Muscle of arm (tissue), 14 donors: ENCODE measurements at places on chromosomes 3 and 15.

DNA sequence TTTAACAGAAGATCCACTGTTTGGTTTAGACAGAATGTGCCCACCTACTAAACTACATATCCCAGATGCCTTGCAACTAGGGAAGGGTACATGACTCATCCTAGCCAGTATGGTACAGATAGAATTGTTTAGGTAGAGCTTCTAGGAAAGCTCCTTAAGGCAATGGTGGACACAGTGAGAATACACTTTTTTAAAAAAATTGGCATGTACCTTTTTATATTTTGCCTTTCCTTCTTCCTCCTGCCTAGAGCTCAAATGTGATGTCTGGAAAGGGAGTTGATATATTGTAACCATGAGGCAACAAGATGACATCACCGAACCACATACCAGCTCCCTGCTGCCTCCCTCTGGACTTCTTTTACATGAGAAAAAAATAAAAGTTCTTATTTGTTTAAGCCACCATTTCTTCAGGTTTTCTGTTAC, 14.4 kb upstream of the C3orf80 start:
- no peak for DNase-seq

GRCh38 chr3:3031326-3031725, 78.8 kb downstream of the IL5RA start:
- no peak for DNase-seq

DNA sequence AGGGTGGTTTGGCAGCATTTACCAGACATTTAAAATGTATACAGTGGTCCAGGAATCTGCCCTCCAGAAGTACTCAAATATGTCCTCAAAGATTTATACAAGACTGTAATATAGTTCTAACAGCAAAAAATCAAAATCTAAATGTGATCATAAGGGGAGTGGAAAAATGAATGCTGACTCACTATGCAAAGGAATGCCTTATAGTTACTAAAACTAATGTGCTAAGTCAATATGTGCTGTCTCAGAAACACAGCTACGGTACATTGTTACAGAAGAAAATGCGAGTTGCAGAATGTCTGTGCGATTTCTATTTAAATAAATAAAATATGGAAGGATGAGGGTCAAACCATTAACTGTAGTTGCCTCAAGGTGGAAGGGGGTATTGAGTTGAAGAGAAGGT, 230.1 kb upstream of the UBE2E1 start:
- no peak for DNase-seq

- no peak for DNase-seq
Measured at GRCh38 chr3:105214590-105214989, 152.1 kb upstream of the ALCAM start.

DNA sequence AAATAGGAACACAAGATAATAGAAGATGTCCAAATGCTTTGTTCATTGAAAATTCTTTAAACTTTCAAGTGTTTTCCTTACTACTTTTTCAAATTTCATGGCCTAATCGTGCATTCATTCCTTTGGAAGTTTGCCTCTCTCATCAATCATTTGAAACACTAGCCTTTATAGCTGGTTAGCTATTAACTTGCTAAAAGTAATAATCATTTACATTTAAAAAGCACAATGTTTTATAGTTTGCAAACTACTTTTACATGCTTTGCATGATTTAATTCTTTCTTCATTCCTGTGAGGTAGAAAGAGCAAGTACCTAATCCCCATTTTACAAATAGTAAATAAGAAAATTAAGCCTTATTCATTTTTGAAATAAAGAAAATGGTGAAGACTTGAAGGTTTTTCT, 137.4 kb upstream of the SLC7A14 start:
- DNase-seq: no peak

GRCh38 chr3:19744047-19744446, 190.0 kb downstream of the EFHB start:
- DNase-seq: no peak

DNA sequence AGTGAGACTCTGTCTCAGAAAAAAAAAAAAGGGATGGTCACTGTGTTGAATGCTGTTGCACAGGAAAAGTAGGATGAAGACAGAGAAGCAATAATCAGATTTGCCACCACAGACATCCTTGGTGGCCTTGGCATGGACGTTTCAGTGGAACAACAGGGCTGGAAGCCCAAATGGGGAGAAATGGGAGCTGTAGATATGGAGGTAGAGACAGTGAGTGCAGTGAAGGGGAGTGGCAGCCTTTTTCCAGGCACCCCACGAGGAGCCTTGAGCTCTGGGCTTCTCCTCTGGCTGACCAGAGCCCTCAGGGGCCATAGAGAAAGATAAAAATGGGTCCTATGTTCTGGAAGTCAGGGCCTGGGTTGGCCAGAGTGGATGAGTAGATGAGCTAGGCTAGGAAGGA, 12.3 kb upstream of the DOCK3 start:
- no peak for DNase-seq

DNA sequence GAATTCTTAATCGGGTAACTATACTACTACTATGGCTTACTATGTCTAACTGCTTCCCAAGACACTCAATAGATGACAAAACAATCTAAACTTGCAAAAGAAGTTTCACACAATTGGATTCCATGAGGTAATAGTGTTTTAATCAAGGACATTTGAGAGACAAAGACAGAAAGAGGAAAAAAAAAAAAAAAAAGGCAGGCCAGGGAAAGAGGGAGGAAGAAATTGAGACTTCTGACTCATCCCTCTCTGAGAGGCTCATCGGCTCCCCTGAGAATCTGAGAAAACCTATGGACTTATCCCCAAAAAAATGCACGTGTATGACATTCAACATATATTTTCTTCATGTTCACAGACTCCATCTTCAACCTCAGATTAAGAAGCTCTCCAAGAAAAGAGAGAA, 61.0 kb downstream of the SCAPER start:
- DNase-seq: no peak

GRCh38 chr3:89973156-89973555, 865.7 kb downstream of the EPHA3 start:
- DNase-seq: no peak

GRCh38 chr3:44208568-44208967, 33.1 kb upstream of the TOPAZ1 start:
- no peak for DNase-seq
